ENCODE measurements at places on chromosomes 7 and 10.
A peak's percentile ranks its signal among the peaks of the same experiment; 100 is the strongest.

- no peak for DNase-seq
Observed at GRCh38 chr7:112104120-112104519, 102.1 kb downstream of the DOCK4 start.

DNA sequence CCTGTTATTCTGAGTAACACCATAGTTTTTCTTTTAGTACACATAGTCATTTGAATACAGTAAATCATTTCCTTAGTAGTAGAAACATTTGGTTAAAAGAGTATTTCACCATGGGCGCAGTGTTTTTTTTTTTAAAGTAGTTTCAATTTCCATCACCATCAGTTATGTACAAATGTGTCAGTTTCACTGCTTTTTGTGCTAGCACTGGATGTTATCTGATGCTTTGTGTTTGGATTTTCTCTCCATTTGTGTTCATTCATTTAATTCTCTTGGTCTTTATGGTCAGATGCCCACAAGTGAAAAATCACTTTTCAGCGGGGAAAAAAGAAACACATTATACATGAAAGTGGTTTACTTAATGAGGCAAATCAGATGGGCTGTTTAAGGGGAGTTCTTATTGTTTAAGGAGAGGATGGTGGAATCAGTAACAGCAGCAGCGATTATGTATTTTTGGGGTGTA is 16.0 kb upstream of the HK1 start:
- no peak for DNase-seq

GRCh38 chr7:159075563-159076238 is 69.0 kb downstream of the VIPR2 start:
- DNase-seq = no peak

GRCh38 chr10:61164458-61165160 is 220.6 kb upstream of the RHOBTB1 start:
- DNase-seq = peak; percentile 66

- no peak for DNase-seq
Observed at GRCh38 chr7:37713613-37714012, 30.0 kb downstream of the GPR141 start.

DNA sequence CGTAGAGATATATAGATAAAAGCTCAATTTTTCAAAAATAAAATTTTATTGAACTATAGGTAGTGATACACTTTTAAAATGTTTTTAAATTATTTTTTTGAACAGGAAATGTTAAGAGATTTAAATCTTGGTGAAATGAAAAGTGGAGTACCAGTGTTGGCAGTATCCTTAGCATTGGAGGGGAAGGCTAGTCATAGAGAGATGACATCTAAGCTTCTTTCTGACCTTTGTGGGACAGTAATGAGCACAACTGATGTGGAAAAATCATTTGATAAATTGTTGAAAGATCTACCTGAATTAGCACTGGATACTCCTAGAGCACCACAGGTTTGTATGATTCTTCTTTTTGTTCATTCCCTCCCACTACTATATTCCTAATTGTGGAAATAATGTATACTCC is 15.8 kb downstream of the PDCD4 start:
- DNase-seq = no peak

GRCh38 chr10:25398680-25399079 is 223.9 kb downstream of the GPR158 start:
- DNase-seq = no peak

DNA sequence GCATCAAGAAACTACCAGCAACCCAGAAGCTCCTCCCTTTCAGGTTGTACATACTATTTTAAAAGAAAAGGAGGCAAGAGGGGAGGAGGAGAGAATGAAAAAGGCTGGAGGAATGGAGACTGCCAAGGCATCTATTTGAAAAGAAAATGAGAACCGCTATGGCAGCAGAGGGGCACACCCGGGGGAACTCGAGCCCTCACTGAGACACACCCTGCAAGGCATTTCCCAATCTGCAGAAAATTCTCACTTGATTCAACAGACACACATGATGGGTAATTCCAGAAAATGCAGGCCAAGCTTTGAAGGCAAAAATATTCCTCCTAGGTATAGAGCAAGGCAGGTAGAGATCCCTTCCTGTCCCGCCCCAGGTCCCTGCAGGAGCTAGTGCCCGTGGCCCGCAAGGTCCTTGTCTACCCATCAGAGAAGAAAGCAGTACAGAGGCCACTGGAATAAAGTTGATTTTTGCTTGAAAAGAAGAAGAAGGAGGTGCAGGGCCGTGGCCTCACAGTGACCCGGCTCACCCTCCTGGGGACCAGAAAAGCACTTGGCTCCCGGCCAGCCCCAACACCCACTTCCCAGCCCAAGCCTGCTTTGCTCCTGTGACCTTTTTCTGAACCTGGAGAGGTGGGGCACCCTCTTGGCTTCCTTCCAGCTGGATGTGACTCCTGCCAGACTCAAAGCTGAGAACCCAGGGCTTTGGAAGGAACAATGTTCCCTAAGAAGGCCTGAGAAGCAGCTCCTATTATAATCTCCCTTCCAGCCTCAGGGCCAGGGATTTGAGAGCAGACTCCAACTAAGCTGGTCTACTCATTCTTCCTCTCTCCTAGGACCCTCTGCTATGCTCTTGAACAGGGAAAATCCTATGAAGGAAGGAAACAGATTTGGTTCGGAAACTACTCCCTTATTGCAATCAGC is 6.2 kb upstream of the PIK3CG start:
- no peak for DNase-seq

- DNase-seq = no peak
Observed at GRCh38 chr10:124990671-124991625, 49.0 kb downstream of the ZRANB1 start.

- DNase-seq = no peak
Observed at GRCh38 chr10:31381171-31381570, 62.2 kb downstream of the ZEB1 start.

GRCh38 chr10:86300931-86301830 is 65.4 kb downstream of the GRID1 start:
- DNase-seq = peak; percentile 20

DNA sequence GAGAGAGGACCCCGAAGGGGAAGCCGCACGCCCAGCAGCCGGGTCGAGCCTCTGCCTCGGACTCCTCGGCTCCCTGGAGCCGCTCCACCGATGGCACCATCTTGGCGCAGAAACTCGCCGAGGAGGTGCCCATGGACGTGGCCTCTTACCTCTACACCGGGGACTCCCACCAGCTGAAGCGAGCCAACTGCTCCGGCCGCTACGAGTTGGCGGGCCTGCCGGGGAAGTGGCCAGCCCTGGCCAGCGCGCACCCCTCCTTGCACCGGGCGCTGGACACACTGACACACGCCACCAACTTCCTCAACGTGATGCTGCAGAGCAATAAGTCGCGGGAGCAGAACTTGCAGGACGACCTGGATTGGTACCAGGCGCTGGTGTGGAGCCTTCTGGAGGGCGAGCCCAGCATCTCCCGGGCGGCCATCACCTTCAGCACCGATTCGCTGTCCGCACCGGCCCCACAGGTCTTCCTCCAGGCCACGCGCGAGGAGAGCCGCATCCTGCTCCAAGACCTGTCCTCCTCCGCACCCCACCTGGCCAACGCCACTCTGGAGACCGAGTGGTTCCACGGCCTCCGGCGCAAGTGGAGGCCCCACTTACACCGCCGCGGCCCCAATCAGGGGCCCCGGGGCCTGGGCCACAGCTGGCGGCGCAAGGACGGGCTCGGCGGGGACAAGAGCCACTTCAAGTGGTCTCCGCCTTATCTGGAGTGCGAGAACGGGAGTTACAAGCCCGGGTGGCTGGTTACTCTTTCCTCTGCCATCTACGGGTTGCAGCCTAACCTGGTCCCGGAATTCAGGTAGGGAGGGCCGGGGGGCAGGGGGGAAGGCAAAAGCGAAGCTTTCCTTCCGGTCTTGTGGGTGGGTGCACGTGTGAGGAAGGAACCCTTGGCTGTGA is 973 bp downstream of the GPR158 start:
- DNase-seq = no peak

GRCh38 chr7:132516042-132516840 is 60.0 kb downstream of the PLXNA4 start:
- no peak for DNase-seq

GRCh38 chr7:66504131-66504530 is 124.5 kb upstream of the KCTD7 start:
- DNase-seq = no peak

DNA sequence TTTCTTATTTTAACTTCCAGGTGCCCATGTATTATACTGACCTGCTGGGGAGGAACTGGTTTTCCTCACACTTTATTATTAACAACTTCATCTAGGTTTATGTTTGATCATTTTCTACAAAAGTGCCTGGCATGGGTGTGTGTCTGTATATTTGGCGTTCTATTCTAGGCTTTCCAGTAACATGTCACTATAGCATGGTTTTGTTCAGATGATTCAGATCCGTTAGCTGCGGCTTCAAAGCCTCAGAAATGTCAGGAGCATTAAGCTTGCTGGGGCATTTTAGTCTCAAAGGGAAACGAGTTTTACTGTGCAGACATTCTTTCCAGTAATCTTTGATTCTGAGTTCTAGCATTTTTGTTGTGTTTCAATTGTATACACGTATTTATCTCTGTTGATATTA is 2.3 kb downstream of the INPP5A start:
- peak; percentile 20 for DNase-seq

- no peak for DNase-seq
Observed at GRCh38 chr10:122182308-122182707, 88.8 kb upstream of the BTBD16 start.

- no peak for DNase-seq
Observed at GRCh38 chr7:88522771-88523293, 216.1 kb upstream of the STEAP4 start.

- no peak for DNase-seq
Observed at GRCh38 chr7:40507166-40507565, 372.4 kb downstream of the SUGCT start.

DNA sequence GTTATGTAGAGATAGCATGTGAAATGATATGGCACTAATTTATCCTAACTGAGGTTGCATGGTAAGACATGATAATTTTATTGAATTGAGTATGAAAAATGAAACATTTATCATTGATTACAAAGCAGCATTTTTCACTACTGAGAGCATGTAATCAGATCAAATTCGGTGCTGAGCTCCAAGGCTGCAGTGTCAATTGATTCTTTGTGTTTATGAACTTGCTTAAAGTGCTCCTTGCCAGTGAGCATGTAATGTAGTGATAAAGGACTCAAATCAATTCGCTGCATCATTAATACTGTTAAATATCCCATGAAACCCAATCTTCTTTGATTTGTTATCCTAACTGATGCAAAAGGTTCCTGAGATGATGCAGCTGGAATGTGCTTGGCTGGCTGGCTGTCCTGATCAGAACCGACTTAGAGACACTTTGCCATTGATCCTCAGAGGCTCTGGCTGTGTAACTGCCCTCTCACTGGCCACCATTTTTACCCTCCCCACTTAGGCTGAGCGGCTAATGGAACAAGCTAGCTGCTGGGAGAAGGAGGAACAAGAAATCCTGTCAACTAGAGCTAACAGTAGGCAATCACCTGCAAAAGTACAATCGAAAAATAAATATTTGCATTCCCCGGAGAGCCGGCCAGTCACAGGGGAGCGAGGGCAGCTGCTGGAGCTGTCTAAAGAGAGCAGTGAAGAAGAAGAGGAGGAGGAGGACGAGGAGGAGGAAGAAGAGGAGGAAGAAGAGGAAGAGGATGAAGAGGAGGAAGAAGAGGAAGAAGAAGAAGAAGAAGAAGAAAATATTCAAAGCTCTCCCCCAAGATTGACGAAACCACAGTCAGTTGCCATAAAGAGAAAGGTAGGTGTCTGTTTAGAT is 89.8 kb upstream of the SAMD8 start:
- no peak for DNase-seq

DNA sequence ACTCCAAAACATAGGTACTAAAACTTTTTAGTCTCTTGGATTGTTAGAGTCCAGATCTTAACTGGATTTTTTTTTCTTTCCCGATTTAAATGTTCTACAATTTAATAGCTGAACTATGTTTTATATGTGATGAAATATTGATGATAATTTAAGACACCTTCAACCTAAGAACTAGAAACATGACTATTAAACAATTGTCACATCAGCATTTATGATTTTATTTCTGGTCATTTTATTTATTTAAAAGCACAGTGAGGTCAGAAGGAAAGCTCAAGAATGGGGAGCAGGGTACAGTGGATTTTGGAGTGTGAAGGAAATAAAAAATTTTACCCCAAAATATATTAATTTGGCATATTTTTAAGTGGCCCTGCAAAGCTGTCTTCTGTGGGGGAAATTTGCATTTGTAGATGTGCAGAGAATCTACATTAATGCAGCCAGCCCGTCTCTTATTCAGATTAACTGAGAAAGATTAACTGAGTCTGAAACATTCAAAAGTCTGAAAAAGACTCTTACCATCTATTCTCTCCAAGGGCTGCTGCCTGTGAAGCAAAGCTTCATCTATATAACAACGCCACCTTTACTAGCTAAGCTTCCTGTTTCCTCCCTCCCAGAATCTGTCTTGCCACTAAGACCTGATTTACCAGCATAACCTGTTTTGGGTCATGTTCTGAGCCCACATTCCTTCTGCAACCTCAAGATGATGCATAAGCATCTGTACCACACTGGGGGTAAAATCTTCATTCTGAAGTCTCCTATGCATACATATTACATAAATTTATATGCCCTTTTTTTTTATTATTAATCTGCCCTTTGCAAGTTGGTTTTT is 86.4 kb downstream of the TMEM106B start:
- no peak for DNase-seq

- DNase-seq = no peak
Observed at GRCh38 chr10:61066661-61067344, 122.8 kb upstream of the RHOBTB1 start.

- peak; percentile 70 for DNase-seq
Observed at GRCh38 chr10:13371897-13372470, 23.9 kb upstream of the SEPHS1 start.

DNA sequence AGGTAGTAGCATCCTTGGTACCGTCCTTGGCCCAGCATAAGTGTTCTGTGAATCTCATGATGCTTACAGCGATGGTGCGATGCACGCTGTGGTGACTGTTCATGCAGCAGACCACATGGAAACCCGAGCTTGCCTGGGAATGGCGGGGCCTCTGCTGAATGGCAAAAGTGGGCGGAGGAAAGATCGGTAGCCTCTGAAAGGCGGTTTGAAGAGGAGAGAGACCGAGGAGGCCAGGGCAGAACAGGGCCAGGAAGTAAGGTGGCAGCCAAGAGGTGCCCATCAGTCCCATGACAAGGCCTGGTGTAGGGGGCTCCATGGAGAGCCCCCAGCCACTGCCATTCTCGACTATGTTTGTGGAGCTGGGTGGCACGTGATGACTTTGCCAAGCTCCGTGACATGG is 33.2 kb upstream of the CNPY1 start:
- DNase-seq = peak; percentile 44

DNA sequence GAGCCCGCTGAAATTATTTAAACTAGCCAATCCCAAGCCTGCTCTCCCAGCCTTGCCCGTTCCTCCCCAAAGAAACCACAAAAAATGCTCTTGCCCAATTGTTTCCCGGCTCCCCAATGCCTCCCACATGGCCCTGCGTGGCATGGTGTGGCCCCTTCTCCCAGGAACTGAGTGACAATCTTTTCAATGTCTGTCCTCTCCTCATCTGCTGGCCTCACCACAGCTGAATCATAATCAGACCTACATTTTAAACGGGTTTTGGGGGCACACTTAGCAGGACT is 201.5 kb downstream of the PRPF18 start:
- peak; percentile 67 for DNase-seq
